Activated T-helper 2 cell treated with anti-CD3 and anti-CD28 coated beads, Interferon-gamma antibody, Interleukin-2, Interleukin-4, amounts not matched to agents 10 μg/mL and 5 μg/mL and 100 μg/mL, durations not matched to agents 14 hours and 24 hours and 36 hours (primary cell): ENCODE measurements at places on chromosomes 6 and 20. TPM values are rescaled to one million over a fixed set of nuclear protein-coding genes. Genes with fewer than 3 reads are reported as not detected.

The NNAT gene
- total RNA-seq = not detected in 2 replicates

DNA sequence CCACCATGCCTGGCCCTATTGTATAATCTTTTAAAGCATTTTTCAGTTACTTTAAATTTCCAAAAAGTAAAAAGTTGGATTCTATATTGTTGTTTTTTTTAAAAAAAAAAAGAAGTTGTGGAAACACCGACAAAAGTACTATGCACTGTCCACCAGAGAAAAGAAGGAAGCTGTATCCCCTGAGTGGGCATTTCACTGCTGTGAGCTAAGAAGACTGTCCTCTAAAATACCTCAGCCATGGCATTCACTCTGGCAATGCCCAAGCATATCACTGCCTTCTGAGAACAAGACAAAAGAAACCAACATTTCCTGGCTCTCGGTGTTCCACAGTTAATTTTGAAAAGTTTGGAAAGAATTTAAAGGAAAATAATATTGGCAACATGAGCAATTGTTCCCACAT, 117.8 kb downstream of the IPCEF1 start:
- no peak for DNase-seq

- no peak for DNase-seq
These were observed 91.2 kb downstream of the DLL1 start for GRCh38 chr6:170199716-170200115.

- no peak for DNase-seq
These were observed 30.8 kb downstream of the COL9A1 start for GRCh38 chr6:70272071-70272470.

GRCh38 chr20:8571611-8572010, 439.5 kb downstream of the PLCB1 start:
- DNase-seq = no peak
